ENCODE measurements at places on chromosomes 3 and 15. TPM values are rescaled to one million over a fixed set of nuclear protein-coding genes. Genes with fewer than 3 reads are reported as not detected.

DNA sequence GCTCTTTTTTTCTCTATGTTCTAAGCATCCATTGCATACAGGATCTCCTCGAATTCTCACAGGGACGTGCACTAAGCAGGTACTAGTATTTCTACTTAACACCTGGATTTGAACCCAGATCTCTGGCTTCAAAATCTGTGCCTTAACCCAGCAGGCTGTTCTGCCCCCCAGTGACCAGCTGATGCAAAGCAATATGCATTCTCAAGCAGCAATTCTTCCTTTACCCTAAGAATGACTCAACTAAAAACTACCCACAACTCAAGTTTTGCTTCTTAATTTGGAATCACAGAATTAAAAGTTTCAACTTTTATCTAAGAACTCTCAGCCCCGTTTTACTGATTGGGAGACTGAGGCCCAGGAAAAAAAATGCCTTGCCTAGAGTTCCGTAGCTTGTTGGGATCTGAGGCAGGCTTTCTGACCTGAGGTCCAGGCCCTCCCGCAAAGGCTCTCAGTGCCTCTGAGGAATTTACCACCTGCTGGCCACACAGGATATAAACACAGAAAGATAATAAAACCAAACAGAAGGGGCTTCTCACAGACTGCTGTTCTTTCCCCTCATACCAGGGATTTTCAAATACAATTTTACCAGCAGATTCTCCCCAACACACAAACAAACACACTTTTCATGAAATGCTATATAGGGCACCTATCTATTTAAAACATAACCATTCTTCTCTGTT lies 115.4 kb upstream of the RAD18 start:
- DNase-seq = no peak

DNA sequence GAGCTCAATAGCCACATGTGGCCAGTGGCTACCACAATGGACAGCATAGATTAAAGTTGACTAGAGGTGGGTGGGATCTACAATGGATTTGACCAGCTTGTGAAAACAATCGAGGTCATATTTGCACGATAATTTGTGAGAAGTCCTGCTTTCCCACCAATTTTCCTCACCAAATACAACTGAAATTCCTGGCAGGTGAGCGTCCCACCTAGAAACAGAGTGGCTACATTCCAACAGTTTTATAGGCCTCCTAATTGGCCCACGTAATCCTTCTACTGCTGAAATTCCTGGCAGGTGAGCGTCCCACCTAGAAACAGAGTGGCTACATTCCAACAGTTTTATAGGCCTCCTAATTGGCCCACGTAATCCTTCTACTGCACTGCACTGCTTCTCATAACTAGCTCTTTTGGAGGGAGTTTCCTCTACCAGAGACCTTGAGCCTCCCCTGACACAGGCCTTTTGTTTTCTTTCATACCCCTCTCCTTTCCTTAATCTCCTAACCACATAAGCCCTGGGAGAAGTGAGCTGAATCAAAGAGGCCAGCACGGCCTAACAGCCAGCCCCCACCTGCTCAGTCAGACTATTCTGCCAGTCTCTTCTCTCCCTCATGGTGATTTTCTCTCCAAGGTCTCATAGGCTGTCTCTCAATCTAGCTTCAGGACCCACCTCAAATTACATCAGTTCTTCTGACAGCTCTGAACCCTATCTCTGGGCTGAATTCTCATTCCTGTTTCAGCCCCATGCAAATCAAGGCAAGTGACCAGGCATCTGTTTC lies 80.2 kb downstream of the BFSP2 start:
- DNase-seq = no peak

GRCh38 chr3:135803028-135803692 lies 162.4 kb upstream of the PPP2R3A start:
- DNase-seq = no peak

- DNase-seq = no peak
Measured at GRCh38 chr3:184663756-184664155, 48.1 kb downstream of the MAGEF1 start.

- peak; percentile 91 for DNase-seq
Measured at GRCh38 chr15:51622604-51623370, at the start of gene DMXL2. Gene DMXL2 (minus strand): TSS chr15:51622771. CDS start chr15:51622545, 226 bp downstream.

GRCh38 chr3:73475175-73475574 lies 149.6 kb downstream of the PDZRN3 start:
- no peak for DNase-seq

DNA sequence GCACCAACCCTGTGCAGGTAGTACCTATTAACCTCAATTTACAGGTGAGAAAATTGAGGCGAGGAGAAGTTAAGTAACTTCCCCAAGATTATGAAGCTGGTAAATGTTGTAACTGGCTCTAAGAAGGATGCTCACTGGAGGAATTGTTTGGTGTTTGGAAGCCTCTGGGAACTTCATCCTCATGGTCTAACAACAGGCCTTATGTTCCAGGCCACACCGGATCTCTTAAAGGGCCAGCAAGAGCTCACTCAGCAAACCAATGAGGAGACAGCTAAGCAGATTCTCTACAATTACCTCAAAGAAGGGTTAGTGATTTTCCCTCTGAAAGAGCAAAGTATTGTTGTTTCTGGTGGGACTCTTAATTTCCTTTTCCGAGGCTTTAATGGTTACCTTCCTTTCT lies 63.9 kb downstream of the CGNL1 start:
- no peak for DNase-seq

- no peak for DNase-seq
Measured at GRCh38 chr15:77791941-77792340, 159.2 kb upstream of the LINGO1 start.

GRCh38 chr3:193702967-193703366 lies 110.0 kb downstream of the OPA1 start:
- DNase-seq = no peak

- DNase-seq = no peak
Measured at GRCh38 chr3:168272343-168272985, 176.7 kb upstream of the GOLIM4 start.

DNA sequence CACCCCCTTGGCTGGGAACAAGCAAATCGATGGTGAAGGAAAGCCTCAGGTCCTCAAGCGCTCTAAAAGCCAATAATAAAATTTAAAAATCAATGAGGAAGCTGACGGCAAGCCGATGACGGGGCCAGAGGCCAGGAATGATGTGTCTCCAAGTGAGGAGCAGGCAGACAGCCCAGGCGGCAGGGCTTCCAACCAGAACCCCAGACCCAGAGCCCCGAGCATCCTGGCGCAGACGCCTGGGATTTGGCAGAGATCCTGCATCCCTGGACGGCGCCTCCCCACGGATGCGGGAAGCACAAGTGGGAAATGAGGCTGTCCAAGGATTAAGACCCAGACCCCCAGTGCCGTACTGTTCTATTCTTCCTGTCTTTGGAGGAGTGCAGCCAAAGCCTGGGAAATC lies 123.0 kb upstream of the PROK2 start:
- DNase-seq = peak; percentile 67

DNA sequence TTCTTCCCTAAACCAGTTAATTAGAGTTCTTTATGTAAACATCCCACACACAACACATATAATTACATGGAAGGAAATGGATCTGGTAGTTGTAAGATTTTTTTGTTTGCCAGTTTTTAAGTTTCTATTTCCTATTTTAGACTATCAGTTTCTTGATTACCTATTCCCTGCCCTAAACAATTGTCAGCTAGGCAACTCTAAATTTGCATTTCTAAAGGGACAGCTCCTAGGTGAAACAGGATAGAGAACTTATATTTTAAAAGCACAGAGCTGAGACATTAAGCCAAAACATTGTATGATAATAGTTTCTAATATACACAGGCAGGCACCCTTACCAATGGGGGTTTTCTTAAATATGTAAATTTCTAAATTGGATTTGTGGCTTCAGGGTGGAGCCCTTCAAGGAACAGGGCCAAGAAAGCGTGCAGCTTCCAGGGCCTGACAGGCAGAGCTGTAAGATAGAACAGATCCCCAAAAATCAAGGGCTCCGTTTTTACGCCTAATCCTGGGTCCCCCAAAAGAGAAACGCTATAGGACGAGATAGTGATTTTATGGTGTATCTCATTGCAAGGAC lies 8.9 kb downstream of the LEKR1 start:
- no peak for DNase-seq

DNA sequence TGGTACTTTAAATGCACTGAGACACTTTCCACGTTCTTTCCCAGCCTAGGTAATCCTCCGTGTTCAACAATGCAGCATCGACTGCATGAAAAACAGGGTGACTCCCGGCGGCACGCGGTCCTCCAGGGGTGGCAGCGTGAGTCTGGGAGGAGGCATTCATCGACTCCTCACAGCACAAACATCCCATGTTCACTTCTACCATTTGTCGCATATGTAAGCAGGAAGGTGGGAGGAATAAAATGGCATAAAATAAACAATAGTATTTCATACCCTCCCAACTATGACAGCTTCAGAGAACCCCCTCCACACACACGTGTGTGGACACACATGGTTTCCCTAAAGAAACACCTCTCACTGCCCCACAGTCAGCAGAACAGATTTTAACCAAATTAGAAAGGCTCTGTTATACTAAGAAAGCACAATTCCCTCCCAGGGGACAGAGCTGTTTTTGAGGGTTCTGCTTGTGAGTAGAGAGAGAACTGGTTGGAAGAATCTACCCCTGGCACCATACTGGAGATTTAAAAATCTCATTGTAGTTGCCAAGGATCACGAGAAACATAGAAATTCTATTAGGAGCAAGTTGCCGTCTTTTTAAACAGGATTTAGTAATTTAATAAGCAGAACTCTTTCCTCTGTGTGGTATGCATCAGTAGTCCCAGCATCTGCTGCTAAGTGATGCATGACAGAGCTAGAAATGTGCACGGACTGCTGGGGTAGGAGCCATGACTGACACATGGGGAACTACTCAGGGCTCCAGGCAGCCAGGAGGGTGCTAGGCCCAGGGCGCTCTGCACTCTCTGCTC lies 6.0 kb downstream of the FAM43A start:
- peak; percentile 68 for DNase-seq

GRCh38 chr3:56025326-56025725 lies 442.9 kb downstream of the ERC2 start:
- no peak for DNase-seq

- no peak for DNase-seq
Measured at GRCh38 chr3:129554356-129555152, 11.6 kb downstream of the H1-8 start.

GRCh38 chr15:30870681-30871080 lies 33.0 kb upstream of the FAN1 start:
- DNase-seq = no peak

GRCh38 chr3:148992635-148993255 lies 1.4 kb downstream of the GYG1 start:
- DNase-seq = no peak

DNA sequence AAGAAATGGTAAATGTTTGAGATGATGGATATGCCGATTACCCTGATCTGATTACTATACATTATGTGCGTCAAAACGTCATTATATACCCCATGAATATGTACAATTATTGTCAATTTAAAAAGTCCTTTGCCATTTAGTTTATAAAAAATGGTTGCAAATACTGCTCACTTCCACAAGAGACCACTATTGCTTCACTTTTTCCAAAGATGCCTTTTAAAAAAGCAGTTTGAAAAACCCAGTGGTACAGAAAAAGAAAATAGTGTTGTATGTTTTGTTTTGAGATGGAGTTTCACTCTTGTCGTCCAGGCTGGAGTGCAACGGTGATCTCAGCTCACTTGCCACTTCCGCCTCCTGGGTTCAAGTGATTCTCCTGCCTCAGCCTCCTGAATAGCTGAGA lies 39.3 kb downstream of the EDEM1 start:
- peak; percentile 25 for DNase-seq

DNA sequence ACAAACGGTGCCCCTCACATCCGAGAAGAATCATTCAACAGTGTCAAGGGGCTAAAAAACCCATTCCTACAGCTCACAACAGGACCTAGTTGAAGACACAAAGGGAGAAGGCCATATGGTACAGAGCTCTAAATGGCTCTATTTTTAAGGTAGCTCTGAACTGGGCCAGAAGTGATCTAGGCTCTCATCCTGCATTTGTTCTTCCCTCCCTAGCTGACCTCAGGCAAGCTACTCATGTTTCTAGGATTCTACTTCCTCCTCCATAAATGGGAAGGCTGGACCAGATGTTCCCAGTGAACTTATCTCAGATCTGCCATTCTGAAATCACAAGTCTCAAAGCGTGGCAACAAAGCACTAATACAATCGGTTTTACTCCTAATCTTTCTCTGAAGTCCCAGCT lies 62.3 kb downstream of the CPNE4 start:
- DNase-seq = no peak

DNA sequence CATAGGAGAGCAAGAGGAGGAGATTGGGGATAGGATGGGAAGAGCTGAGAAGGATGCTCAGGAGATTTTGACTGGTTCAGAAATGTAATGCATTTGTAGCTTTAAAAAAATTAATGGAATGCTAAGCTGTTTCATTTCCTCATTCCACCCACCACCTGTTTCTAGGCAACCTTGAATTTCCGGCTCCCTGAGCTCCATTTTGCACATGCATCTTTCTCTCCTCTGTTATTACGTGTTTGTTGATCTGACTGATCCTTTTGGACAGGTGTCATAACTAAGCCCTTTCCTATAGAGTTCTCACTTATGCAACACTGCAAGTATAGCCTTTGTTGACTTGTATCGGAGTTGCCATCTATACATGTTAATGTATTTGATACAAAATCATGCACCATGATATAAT lies 4.3 kb downstream of the TMPRSS7 start:
- no peak for DNase-seq

RTP3 gene
- 0.15 TPM for polyA plus RNA-seq

ITPR1 gene
- polyA plus RNA-seq = 19.4 TPM

GABRA5 gene
- 0.68 TPM for polyA plus RNA-seq

OXTR gene
- 8.8 TPM for polyA plus RNA-seq

IL5RA gene
- polyA plus RNA-seq = 0.46 TPM

ZKSCAN7 gene
- polyA plus RNA-seq = 6.0 TPM

HRG gene
- 0.50 TPM for polyA plus RNA-seq

PRKCD gene
- 5.8 TPM for polyA plus RNA-seq

Measured in muscle of back (tissue), 13 donors.